Muscle of back (tissue), 13 donors: ENCODE measurements at places on chromosomes 12 and 14. TPM values are rescaled to one million over a fixed set of nuclear protein-coding genes. Genes with fewer than 3 reads are reported as not detected.

Gene BDKRB1
- polyA plus RNA-seq, result 0.69 TPM

- no peak for DNase-seq
These were observed 2.7 kb downstream of the SRSF5 start for GRCh38 chr14:69769623-69770022.

DNA sequence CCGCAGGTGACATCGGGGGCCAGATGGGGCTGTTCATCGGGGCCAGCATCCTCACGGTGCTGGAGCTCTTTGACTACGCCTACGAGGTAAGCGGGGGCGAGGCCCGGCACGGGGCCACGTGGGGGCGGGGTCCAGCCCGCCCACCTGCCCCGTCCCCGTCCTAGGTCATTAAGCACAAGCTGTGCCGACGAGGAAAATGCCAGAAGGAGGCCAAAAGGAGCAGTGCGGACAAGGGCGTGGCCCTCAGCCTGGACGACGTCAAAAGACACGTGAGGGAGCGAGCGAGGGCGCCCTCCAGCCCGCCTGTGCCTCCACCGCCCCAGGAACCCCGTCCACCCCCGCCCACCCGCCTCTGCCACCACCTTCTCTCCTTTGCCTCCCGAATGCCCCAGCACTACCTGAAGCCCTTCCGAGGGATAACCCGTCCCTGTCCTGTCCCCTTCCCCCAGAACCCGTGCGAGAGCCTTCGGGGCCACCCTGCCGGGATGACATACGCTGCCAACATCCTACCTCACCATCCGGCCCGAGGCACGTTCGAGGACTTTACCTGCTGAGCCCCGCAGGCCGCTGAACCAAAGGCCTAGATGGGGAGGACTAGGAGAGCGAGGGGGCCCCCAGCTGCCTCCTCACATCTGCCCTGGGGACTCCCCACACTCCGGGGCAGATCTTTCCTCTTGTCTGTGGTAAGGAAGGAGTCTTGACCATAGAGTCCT lies 3.9 kb upstream of the SMARCD1 start:
- DNase-seq, result no peak

- no peak for DNase-seq
These were observed 1337.4 kb downstream of the FSCB start for GRCh38 chr14:43169722-43170121.

DNA sequence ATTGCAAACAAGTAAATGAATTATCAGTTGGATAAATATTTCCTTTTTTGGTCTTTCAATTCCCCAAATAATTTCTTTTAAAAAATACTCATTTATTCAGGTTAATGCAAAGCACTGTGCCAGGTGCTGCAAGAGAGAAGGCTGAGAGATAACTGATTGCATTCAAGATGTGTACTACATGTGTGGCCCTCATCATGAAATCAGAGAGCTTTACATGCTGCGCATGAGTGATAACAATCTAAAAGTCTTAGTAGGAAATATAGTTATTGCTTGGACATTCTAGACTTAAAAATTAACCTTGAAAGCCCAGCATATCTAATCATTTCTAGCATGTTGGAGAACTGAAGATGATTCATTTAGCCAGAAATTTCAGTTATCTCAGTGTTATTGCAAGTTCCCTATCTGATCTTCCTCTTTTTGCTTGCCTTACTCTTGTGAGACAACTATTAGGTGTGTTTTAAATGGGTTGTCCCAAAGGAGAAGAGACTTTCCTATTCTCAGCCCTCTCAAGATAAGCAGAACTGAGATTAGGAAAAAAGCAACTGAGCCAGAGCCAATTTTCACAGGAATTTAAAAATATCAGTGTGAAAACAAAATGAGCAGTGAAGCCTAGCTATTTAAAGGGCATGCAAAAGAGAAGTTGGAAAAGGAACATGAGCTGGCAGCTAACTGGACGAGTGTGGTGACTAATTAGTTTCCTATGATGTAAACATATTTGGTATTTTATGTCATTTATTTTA lies 60.9 kb downstream of the PLEKHA5 start:
- no peak for DNase-seq

- no peak for DNase-seq
These were observed 52.1 kb downstream of the IRF2BPL start for GRCh38 chr14:76976240-76977005.

Gene ZDHHC22
- 0.52 TPM for polyA plus RNA-seq

Gene POTEM
- not detected for polyA plus RNA-seq

DNA sequence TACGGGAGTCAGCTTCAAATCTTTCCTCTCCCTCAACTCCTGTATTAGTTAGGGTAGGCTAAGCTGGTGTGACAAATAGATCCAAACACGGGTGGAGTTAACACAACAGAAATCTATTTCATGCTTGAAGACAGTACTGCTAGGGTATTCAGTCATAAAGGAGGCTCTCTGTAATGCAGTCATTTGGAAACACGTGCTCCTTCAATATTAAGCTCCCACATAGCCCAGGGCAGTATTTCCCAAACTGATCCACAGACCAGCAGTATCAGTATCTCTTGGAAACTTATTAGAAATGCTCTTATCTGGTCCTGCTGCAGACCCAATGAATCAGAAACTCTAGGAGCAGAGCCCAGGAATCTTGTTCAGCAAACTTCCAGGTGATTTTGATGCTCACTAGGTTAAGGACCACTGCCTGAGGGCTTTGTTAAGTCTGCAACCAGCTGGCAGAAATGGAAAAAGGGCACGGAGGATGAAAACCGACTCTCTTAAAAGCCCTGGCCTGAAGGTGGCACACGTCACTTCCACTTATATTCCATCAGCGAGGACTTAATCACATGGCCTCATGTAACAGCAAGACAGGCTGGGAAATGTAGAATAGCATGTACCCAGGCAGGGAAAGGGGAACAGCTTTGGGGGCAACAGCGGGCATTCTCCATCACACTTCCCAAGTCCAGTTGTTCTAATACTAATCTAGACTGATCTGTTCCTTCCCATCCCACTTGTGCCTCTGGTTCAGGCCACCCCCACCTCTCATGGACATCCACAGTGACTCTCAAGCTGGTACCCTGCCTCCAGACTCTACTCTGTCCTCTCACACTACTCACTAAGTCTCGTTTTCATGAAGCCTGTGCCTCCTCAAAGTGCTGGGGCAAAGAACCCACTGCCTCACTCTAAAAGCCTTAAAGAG lies 38.2 kb upstream of the RIC8B start:
- DNase-seq, result no peak

DNA sequence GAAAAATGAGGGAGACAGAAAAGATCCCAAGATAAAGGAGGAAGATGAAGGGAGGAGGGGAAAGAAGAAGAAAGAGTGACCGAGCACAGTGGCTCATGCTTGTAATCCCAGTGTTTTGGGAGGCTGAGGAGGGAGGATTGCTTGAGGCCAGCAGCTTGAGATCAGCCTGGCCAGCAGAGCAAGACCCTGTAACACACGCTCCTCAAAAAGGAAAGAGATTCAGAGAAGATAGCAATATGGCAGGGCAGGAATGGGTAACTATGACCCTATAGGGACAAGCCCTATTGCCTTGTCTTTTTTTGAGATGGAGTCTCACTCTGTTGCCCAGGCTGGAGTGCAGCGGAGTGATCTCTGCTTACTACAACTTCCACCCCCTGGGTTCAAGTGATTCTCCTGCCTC lies 116.9 kb upstream of the MAP1LC3B2 start:
- no peak for DNase-seq

Gene HIP1R
- 6.9 TPM for polyA plus RNA-seq

GRCh38 chr14:37023875-37024565 lies 148.4 kb downstream of the SLC25A21 start:
- DNase-seq, result no peak

- no peak for DNase-seq
These were observed 230.5 kb downstream of the ETNK1 start for GRCh38 chr12:22855456-22855855.

- DNase-seq, result no peak
These were observed 6.6 kb upstream of the ABCD2 start for GRCh38 chr12:39626033-39626814.

- no peak for DNase-seq
These were observed 6.5 kb downstream of the OLR1 start for GRCh38 chr12:10165421-10165820.

GRCh38 chr12:110270125-110270962 lies 10.7 kb upstream of the ATP2A2 start:
- no peak for DNase-seq

Gene COX8C
- 0.67 TPM for polyA plus RNA-seq

Gene TMTC1
- polyA plus RNA-seq, result 36.0 TPM

- no peak for DNase-seq
These were observed 52.2 kb downstream of the SSH1 start for GRCh38 chr12:108805136-108805535.

DNA sequence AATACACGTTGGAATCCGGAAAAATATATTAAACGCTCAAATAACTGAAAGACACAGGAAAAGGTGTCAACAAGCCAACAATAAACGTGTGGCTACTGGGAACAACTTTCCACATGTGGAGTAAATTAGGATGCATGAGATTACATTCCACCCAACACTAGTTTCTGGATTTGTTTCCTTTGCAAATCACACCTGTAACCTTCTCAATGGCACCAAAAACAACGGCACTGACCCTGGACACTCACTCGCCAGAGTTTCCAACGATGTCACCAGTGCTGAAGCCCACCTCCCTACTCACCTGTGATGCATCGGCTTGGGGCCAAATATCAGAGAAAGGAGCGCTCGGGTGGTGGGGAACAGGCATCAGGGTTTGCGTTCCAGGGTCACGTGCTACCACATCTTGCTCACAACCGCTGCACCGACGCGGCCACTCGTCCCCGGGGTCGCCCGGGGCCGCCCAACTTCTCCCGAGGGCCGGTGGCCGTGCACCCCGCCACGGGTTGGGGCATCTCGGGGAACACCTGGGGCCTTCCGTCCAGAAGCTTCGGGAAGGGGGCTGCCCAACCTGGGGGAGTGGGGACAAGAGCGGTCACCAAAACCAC lies 629 bp downstream of the PRDM4 start:
- DNase-seq, result no peak

GRCh38 chr14:54650959-54651351 lies 84.0 kb downstream of the SAMD4A start:
- no peak for DNase-seq

GRCh38 chr14:38291681-38292467 lies 36.0 kb upstream of the CLEC14A start:
- no peak for DNase-seq

GRCh38 chr12:70430400-70430799 lies 64.3 kb downstream of the KCNMB4 start:
- no peak for DNase-seq

Gene RNASE7
- polyA plus RNA-seq, result not detected

GRCh38 chr12:120327593-120327992 lies at the start of gene PLA2G1B:
PLA2G1B (minus strand) TSS chr12:120327779; CDS start chr12:120327753, 26 bp downstream.
- DNase-seq, result peak; percentile 9

DNA sequence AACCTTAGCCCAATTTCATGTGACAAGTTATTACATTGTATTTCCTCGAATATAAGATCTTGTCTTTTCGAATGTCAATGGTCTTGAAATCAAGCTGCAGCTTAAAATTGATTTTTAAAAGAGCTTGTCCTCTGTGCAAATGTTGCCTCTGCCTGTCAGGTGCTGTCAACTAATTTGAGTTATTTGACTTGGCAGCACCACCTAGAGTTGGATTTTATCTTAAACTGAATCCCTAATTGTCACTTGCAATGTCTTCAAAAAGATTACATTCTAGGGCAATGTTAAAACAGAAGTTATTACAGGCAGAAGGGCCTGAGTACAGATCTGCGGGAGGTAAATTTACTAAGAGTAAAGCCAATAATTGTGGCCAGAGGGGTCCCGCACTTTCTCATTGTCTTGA lies 26.2 kb upstream of the TUNAR start:
- no peak for DNase-seq

Gene KLRC2
- 0.47 TPM for polyA plus RNA-seq

- DNase-seq, result no peak
These were observed 286.6 kb downstream of the C12orf75 start for GRCh38 chr12:105616971-105617540.

DNA sequence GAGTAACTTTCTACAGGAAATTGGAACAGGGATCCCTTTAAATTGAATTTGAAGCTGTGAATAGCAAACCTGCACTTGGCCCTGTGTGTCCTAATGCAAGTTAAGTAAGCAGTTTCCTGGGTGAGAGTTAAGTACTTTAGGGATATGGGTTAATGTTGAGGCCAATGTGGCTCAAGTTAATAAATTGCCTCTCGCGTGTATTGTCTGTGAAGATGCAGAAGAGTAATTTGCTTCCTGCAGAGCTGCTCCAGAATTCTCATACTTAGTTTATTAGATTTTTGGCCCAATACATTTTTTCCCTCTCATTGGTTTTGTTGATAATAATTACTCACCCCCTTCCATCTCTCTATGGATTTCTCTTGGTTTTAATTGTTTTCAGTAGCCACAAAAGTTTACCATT lies 86.5 kb downstream of the SLC25A47 start:
- no peak for DNase-seq

DNA sequence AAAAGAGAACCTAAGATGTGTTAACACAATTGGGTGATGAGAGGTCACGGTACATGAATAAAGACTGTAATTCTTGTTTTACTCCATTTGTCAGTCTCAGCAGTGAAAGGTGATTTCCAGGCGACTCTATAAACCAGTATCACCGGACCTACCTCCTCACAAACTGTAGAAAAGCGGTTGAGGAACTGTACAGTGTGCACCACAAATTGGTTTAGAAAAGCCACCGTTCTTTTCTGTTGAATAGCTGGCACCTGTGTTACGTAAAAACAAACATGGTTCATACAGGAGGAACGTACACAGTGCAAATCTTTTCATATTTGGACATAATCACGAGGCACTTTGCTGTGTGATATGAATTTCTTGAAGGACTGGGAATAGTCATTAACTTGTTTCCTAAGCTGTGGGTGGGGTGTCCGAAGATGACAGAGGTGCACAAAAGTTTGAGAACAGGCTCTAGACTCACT lies 663 bp downstream of the WASHC3 start:
- DNase-seq, result no peak

DNA sequence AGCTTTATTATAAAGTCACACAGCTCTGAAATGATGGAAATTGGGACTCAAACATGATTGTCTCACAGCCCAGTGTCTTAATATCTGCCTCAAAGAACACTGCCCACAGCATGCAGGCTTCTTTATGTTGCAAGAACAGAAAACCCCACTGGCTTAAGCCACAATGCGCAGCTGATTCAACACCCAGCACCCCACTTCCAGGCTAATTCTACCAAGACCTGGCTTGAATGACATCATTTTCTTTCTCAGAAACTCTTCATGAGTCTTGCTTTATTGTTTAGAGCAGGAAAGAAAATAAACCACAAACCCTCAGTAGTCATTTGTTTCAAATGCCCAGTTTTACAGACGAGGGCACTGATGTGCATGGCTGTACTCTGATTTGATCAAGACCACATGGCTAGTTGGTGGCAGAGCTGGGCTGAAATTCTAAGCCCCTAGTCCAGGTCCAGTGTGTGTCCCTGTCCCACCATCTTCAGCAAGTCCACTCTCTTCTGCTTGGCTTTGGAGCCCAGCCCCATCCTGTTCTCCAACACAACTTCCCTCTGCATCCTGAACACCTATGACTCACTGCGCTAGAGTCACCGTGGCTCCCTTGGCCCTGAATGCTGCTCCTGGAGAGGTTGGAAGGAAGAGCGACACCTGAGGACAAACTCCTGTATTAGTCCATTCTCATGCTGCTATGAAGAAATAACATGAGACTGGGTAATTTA lies 50.3 kb upstream of the SRSF5 start:
- no peak for DNase-seq
